ENCODE measurements at places on chromosomes 7 and 10.

- DNase-seq, result no peak
These were observed 35.8 kb downstream of the ELFN1 start for GRCh38 chr7:1705856-1706255.

DNA sequence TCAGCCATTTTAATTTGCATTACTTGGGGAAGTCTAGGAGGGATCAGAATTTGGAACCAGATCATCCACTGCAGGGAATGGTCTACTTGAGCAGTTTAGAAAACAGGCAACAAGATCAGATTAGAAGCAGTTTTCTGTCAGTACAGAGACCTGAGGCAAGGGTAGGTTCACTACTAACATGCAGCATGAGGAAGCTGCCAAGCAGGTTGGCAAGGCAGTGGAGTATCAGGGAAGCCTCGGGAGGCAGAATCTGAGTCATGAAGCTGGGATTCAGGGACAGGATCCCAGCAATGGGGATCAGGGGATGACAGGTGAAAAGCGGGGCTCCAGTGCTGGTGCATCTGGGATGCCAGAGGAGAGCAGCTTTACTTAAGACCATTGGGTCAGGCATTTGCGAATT is 28.1 kb downstream of the ENO4 start:
- DNase-seq, result no peak

DNA sequence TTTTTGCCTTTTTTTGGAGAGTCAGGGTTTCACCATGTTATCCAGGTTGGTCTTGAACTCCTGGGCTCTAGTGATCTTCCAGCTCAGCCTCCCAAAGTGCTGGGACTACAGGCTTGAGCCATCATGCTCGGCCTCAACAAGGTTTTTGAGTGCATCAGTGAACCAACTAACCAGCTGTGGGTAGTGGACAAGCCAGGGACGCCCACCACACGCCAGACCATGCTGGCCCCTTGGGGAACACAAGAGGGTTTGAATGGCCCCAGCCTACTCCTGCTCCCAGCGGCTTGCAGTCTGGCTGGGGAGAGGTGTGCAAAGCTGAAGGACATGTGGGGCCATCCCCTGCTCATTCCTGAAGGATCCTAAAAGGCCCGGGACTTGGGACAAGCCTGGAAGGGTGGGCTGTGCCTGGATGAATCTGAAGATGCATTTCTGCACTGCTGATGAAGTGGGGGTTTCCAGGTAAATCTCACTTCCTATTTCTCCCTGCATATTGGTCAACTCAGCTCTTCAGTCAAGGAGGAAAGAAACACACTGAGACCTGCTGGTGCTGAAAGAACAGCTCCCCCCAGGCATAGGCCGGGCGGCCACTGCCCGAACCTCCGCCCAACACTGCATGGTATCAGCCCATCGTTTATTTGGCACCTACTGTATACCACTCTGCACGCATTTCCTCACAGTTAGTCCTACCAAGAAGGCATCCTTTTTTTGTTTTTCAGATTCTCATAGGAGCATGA is 6.9 kb downstream of the MMD2 start:
- DNase-seq, result no peak

DNA sequence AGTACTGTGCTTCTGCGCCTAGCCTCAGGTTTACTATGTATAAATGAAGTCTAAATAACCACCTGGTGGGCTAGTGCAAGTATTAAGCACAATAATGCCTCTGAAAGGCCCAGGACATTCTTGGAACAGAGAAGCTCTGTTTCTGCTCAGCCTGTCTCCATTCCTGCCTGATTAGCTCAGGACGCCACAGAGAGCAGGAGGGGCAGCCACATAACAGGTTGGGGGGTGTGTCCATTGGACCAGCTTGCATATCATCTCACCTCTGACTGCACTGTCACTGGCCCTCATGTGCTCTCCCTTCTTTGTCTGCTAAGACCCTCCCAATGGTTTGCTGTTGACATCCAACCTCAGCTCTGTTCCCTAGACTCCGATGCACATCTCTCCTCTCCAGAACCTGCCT is 52.8 kb upstream of the IKZF1 start:
- no peak for DNase-seq

GRCh38 chr7:135755351-135755753 is 6.7 kb upstream of the FAM180A start:
- peak; percentile 4 for DNase-seq

- DNase-seq, result no peak
These were observed 2.4 kb upstream of the HOXA10 start for GRCh38 chr7:27176524-27176845.

GRCh38 chr10:350981-351501 is 215.8 kb downstream of the ZMYND11 start:
- no peak for DNase-seq

- DNase-seq, result no peak
These were observed 3.5 kb downstream of the SCART1 start for GRCh38 chr10:133457100-133457841.

DNA sequence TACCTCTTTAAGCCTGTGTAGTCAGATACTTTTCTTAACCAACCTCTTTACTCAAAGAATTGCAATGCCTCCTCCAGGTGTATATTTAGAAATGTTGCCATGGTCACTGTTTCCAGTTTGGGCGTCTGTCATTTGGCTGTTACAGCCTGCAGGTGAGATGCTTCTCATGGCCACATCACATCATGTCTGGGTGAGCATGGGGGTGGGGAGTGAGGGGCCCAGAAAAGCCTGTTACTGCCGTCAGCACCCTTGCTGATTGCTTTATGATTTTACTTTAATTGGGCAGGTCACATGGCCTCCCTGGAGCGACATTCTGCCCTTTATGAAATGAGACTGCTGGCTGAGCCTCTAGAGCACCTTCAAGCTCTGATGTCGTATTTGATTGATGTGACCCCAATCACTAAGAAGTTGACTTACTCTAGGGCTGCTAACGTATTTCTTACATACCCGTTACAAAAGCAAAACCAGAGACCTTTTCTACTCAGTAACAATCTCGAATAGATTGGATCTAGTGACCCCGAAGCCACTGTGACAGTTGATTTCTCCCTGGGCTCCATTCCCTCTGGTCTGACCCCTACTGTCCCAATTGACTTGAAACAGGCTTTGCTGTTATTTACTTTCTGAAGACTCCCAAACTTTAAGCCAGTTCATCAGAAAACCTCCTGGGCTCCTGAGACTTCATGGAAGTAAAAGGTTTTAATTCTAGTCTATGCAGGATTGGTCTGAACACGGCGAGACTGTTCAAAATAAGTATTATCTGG is 60.7 kb downstream of the OTUD1 start:
- DNase-seq, result no peak

DNA sequence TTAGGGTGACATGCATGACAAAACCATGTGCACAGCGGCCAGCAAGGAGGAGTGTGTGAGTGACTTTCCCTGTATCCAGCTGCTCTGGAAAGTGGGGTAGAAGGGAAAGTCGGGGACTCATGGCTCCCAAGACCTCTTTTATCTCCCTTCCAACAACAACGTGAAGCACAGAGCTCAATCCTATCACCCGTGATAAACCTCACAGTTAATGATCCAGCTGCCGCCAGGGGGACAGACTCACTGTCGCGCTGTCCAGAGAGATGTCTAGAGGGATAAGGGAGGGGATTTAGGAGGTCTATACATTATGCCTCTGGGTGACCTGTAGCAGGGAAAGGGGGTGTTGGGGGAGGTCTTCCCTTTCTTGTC is 84.0 kb upstream of the SMNDC1 start:
- DNase-seq, result no peak

DNA sequence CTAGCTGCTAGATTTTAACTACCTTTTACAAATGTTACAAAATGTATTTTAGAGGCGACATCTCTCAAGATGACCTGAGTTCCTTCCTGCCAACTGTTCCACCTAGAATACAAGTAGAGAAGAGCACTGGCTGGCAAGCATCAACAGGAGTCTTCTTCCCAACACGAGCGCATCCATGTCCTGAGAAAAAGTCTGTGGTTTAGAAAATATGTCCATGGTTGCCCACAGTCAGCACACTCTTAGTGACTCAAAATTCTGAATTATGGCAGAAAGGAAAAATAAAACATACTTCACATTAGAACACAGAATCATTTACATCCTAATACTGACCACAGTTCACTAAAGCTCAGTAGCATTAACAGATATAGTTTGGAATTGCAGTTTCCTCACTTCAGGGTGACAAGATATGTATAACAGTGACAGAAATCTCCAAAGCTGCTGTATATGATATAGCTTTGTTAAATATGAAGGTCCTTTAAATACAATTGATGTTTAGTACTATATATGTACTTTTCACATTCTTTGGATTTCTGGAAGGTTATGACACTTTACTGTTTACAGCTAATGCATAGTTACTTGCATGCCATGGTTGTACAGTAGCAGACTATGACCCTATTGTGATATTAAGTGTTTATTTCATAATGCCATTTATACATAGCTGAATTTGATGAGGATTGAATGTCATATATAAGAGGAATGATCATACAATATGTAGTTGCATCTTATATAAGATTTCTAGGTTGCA is 327.1 kb downstream of the GFRA1 start:
- DNase-seq, result no peak

- DNase-seq, result peak; percentile 46
These were observed 126.6 kb downstream of the TMEM178B start for GRCh38 chr7:141200191-141201108.

- DNase-seq, result no peak
These were observed 32.8 kb downstream of the BTRC start for GRCh38 chr10:101386659-101387259.

GRCh38 chr7:91264924-91265681 is 870 bp downstream of the FZD1 start:
- peak; percentile 18 for DNase-seq

GRCh38 chr10:94232711-94233383 is 129.9 kb downstream of the NOC3L start:
- DNase-seq, result no peak

- DNase-seq, result no peak
These were observed 216.9 kb upstream of the GLI3 start for GRCh38 chr7:42453931-42454361.

GRCh38 chr7:68441645-68442044 is 1156.6 kb upstream of the AUTS2 start:
- DNase-seq, result no peak

DNA sequence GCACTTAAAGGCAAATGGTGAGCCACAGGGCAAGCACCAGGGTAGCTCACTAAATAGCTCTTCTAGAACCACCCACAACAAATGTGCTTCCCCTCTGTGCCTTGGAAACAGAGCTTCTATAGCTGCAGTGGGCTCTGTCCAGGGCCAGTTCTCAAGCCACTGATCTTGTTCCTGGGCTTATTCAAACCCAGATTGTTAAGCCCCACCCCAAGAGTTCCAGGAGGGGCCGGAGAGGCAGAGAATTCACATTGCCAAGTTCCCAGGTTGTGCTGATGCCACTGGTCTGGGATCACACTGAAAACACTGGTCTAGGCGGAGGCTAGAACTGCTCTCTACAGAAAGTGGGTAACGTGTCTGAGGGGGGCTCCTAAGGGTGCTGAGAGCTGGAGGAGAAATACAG is 15.4 kb upstream of the KDM7A start:
- no peak for DNase-seq

DNA sequence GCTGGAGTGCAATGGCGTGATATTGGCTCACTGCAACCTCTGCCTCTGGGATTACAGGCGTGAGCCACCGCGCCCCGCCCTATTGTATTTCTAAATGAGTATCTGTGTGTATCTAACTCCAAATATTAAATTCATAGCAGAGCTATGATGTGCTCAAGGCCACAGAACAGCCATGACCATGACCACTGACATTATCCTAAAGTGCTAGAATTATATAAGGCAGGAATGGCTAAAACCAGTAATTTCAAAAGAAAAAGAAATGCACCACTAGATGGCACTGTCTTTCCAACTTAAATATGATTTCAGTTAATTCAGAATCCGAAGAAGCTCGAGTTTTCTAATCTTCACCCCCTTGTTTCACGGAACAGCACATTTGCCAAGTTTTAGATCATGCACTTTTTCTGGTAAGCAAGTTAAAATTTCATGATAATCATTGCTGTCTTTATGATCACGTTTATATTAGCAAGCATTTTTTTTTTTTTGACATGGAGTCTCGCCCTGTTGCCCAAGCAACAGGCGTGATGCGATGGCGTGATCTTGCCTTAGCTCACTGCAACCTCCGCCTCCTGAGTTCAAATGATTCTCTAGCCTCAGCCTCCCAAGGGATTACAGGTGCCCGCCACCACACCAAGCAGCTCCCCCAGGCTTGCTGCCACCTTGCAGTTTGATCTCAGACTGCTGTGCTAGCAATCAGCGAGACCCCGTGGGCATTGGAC is 65.3 kb downstream of the OR13A1 start:
- DNase-seq, result peak; percentile 84

- DNase-seq, result no peak
These were observed 289.3 kb downstream of the PTEN start for GRCh38 chr10:88152728-88153133.

GRCh38 chr7:147658392-147658967 is 932.1 kb upstream of the C7orf33 start:
- no peak for DNase-seq

- DNase-seq, result no peak
These were observed 118.3 kb downstream of the PKD1L1 start for GRCh38 chr7:47830015-47830414.

DNA sequence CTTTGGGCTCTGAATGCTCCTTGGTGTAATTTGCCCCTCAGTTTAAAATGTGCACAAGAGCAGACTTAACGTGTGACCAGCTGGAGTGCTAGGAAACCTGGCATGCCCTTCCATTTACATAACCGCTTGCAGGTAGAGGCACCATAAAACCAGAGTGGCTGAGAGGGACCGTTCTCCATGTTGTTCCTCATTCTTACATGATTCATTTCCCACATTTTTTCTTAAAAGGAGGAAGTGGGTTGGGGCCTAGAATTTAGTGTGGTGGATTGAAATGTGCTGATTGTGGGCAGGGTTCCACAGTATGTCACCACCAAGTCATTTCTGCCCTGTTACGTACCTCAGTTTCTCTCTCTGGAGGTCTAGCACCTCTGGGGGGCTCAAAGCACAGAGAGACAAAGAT is 375.8 kb upstream of the VSTM2A start:
- DNase-seq, result no peak

- DNase-seq, result no peak
These were observed 172.0 kb downstream of the PLXNA4 start for GRCh38 chr7:132404261-132404660.

DNA sequence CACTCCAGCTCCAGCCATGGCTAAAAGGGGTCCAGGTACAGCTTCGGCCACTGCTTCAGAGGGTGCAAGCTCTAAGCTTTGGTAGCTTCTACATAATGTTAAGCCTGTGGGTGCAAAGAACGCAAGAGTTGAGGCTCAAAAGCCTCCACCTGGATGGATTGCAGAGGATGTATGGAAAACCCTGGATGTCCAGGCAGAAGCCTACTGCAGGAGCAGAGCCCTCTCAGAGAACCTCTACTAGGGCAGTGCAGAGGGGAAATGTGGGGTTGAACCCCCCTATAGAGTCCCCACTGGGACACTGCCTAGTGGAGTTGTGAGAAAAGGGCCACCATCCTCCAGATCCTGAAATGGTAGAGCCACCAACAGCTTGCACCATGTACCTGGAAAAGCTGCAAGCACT is 10.7 kb upstream of the RNF32 start:
- no peak for DNase-seq
